ENCODE measurements at places on chromosomes 1 and 21. TPM values are rescaled to one million over a fixed set of nuclear protein-coding genes. Genes with fewer than 3 reads are reported as not detected.

DNA sequence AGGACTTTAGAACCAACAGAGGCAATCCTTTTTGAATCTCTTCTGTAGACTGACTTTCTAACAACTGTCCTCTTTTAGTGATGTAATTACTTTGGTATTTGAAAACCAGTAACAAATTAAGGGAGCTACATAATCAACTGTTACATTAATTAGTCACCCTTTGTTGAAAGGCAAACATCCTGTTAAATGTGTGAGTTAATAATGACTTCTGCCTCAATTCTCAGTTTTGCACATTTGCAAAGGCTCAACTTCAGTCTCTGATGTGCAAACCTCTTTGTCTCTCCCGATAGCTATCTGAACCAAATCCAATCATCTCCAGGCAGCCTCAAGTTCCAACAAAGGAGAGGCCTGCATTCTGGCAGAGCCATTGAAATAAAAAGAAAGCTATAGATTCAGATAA is 135.4 kb upstream of the C8B start:
- no peak for DNase-seq

- DNase-seq, result no peak
Observed at GRCh38 chr1:36323636-36324352, at the start of gene EVA1B. TSS of gene EVA1B (minus strand) at chr1:36323645. CDS start at chr1:36323037, 608 bp downstream.

Gene RPS6KC1
- 22.2 TPM for total RNA-seq

GRCh38 chr21:38958940-38959691 is 153.4 kb downstream of the ETS2 start:
- no peak for DNase-seq

DNA sequence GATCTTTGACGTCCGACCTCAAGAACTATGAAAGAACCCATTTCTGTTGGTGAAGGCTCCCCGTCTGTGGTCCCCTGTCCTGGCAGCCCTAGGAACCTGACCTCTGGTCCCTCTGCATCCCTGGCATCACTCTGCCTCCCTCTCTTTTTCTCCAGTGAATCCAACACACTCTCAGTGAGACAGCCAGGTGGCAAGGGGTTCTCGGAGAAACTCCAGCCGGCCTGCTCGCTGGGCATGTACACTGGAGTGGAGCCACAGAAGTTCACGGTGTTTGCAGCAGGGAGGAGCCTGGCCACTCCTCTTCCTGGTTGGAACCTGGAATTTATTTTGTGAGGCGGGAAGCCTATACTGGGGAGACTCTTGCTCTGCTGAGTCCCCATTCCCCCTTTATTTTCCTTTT is 230.2 kb upstream of the AJAP1 start:
- no peak for DNase-seq

Gene SLC25A24
- total RNA-seq, result 38.9 TPM

- DNase-seq, result no peak
Observed at GRCh38 chr1:167276969-167277368, 56.3 kb downstream of the POU2F1 start.

Gene OR6K2
- total RNA-seq, result not detected

DNA sequence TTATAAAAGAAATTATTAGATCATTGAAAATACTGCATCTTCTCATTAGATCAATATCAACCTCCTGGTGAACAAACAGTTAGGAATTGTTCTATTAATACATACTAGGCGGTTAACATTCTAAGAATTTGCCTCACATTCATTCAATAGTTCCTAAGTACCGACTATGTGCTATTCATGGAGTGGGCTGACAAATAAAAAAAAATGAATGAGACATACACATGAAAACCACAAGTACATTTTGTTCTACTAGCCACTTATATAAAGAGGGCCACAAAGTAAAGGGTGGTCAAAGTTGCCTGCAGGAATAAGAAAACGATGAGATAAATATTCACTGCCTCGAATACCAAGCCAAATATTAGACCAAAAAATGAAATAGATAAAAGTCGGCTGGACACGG is 294.4 kb downstream of the SDCCAG8 start:
- DNase-seq, result no peak

GRCh38 chr1:53361541-53361961 is 33.7 kb upstream of the LRP8 start:
- no peak for DNase-seq

DNA sequence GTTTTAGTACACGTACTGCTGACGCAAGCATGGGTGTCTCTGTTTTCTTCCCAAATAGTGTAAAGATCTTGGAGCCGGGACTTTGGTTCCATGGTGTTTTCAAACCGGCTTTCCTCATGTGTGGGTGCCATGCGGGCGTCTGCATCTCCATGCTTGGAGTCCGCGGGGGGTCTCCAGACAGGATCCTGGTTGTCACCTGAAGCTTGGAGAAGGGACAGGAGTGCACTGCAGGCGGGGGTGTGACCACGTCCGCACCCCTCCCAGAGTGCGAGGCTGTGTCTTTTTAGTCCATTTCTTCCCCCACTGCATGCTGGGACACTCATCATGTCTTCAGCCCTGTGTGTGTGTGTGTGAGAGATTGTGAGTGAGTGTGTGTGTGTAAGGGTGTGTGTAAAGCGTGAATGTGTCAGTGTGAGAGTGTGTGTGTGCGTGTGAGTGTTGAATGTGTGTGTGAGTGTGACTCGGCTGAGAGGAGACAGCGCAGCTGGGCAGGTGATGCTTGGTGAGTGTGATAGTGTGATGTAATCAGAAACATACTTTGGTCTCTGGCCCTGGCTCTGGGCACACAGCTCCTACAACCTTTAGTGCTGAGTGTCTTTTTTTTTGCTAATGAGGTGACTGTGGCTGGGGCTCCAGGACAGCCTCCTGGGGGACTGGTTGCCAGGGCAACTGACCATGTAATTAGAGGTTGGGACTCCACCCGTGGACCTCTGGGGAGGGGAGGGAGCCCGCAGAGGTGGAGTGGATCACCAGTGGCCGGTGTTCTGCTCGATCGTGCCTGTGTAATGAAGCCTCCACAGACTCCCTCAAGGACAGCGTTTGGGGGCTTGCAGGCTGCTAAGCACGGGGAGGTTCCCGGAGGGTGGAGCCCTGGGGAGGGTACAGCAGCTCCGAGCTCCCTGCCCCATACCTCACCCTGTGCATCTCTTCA is 55.1 kb downstream of the AGPAT3 start:
- DNase-seq, result no peak
